Activated T-cell treated with anti-CD3 and anti-CD28 coated beads for 48 hours (primary cell): ENCODE measurements at places on chromosomes 2 and 18.

DNA sequence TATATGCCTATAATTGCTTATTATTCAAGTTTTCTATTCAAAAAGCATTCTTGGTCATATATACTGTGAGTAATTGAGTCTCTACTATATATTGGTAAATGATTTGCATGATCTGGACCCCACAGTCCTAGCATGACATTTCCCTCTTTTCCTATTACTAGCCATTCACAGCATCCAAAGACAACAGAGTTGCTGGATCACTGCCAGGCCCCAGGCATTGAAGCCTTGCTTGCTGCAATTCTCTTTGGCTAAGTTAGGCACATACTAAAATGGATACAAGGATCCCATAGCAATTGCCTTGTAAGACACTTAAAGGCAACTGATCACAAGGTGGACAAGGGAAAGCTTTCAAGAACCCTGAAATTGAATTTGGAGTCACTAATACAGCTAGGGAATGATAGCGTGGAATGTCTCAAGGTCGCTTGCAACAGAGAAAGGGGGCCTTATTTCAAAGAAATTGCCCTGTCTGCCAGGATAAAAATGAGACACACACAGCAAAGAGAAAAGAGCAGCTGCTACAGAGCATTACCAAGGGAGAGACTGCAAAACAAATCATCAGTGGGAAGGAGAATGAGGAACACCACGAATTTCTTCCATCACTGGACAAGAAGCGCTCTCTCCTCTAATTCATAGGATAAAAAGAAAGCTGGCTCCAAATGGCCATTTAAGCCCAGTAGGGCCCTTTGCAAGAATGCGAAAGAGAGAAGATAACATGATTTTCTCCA, 77.1 kb upstream of the EPHA4 start:
- no peak for DNase-seq

GRCh38 chr2:234313558-234313957, 183.3 kb downstream of the ARL4C start:
- DNase-seq = no peak

DNA sequence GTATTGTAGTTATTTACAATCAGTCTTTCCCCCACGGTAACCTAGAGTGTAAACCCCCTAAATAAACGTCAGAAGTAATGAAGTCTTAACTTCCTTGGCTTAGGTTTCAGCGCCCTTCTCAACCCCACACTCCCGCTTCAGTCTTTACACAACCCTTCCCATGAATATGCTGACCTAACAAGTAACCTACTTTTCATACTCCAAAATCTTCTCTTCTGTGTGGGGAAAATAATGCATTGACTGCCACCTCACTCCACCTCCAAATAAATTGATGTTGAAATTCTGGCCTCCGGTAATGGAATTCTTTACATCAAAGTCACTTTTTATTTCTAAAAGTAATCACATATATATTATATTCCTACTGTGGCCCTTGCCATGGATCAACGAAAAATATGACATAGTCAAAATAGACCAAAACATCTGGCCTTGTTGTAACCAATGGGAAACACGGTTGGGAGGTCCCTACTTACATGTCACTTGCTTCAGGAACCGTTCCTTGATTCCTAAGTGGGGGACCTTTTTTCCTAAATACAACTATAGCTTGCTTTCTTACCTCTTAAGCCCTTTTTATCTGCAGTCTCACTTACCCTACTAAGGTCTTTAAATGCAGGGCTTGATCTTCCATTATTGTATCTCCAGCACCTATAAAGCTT, 961 bp downstream of the GEN1 start:
- DNase-seq = no peak

DNA sequence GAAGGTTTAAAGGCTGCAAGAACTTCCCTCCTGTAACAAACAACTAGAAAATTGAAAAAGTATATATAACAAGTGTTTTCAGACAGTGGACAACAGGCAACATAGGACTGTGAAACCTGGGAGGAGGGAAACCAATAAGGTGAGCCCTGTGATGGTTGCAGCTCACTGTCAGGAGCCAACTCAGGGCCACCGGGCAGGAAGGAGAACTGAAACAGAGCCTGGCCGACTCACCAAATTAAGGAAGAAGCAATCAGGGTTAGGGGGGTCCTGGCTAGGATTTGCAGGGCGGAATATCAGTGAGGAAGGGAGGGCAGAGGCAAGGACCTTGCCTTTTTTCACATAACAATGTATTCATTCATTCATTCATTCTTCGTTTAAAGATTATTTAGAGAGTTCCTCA, 21.8 kb upstream of the CNRIP1 start:
- no peak for DNase-seq

DNA sequence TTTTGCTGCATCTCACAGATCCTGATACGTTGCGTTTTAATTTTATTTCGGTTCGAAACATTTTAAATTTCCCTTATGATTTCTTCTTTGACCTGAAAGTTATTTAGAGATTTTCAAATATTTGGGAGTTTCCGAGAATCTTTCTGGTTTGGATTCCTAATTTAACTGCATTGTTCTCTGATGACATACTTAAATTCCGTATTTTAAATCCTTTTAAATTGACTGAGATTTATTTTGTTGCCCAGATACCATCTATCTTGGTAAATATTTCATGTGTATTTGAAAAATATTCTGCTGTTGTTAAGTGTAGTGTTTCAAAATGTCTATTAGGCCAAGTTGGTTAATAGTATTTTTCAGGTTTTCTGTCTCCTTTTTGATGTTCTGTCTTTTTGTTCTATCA, 37.7 kb downstream of the MROH2A start:
- no peak for DNase-seq

DNA sequence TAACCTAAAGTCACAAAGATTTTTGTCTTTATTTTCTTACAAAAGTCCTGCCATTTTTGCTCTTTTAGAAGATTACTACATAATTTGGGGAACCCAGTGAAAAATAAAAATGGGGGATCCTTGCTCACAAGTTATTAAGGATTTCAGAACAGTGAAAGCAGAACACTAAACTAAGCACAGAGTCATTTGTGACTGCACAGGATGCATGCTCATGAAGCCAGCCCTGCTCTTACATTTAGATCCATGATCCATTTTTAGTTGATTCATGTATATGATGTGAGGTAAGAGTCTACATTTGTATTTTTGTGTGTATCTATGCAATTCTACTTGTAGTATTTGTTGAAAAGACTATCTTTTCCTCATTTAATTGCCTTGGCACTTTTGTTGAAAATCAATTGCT, 21.8 kb downstream of the SP140L start:
- no peak for DNase-seq

DNA sequence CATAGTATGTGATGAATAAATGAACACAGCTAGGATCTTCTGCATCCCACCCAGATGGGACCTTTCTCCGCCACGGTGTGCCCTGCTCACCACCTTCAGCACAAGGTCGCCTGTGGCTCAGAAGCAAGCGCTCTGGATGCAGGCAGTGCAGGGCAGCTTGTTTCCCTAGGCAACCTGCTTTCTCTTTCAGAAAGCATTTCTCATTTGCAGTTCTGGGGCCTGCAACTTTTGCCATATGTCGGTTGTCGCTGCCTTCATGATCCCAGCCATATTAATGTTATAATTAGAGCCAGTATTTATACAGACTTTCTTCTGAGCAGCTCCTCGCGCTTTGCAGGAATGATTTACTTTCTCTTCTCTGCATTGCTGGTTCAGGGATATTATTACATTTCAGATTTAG, 692.8 kb downstream of the RNF144A start:
- no peak for DNase-seq

GRCh38 chr2:223042704-223043118, 9.3 kb upstream of the KCNE4 start:
- DNase-seq = no peak

GRCh38 chr18:48563027-48563426, 24.2 kb downstream of the CTIF start:
- no peak for DNase-seq

- no peak for DNase-seq
Observed at GRCh38 chr2:143070704-143071103, 58.5 kb upstream of the ARHGAP15 start.

DNA sequence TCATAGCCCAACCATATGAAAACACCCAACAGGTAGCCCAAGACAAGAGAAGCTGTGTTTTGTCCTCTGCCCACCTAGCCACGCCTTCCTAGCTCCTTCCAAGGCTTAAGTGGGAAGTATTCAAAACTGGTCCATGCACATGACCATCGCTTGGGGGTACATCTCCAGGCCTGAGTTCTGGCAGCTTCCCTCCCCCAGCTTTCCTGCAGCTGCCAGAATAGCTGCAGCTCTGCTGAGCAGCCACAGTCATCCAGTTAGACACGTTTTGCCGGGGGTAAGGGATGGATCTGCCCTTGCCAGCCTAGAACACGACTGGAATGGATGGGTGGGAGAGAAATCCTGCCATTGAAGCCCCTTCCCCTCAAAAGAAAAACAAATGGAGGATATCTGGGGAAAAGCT, 166.8 kb downstream of the NRP2 start:
- no peak for DNase-seq

GRCh38 chr2:28340312-28341202, 52.1 kb upstream of the FOSL2 start:
- no peak for DNase-seq

DNA sequence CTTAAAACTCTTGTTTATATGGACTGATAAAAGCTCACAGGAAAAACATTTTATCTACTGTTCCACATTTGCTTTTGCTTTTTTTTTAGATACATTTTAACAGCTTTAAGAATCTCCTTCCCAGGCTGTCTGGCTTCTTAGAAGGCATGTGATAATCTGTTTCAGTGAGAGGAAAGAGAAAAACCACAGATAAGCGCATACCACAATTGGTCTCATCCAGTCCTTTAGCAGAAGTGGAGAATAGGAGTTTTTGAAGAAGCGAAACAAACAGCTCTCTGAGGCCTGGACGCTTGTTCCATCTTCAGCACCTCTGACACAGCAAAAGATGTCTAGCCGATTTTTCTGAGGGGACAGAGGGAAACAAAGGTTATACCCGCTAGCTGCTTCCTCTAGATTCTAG, 37.6 kb downstream of the RMC1 start:
- no peak for DNase-seq

- peak; percentile 3 for DNase-seq
Observed at GRCh38 chr2:39728941-39729351, 50.1 kb downstream of the THUMPD2 start.

- no peak for DNase-seq
Observed at GRCh38 chr2:149872638-149873150, 285.1 kb upstream of the MMADHC start.

DNA sequence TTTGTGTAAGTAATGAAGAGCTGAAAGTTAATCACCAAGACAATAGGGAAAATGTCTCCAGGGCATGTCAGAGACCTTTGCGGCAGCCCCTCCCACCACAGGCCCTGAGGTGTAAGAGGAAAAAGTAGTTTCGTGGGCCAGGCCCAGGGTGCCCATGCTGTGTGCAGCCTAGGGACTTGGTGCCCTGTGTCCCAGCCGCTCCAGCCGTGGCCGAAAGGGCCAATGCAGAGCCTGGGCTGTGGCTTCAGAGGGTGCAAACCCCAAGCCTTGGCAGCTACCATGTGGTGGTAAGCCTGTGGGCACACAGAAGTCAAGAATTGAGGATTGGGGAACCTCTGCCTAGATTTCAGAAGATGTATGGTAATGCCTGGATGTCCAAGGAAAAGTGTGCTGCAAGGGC, 52.5 kb downstream of the CENPO start:
- DNase-seq = no peak

DNA sequence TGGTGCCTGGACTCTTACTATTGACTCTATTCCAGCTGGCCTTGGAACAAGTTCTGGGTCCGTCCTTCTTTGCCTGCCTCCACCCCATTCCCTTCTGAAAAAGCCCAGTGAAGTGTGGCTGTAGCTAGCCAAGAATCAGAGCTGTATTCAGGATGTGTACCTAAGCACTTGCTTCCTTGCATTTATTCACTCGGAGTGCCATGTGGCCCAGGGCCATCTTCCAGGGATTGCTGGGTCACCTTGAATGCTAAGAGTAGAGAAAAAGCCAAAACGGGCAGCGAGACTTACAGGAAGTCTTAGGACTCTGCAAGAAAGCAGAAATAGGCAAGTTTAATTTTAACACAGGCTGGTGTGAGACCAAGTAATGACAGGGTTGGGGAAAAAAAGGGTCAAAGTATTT, 4.1 kb downstream of the ITGA6 start:
- no peak for DNase-seq

DNA sequence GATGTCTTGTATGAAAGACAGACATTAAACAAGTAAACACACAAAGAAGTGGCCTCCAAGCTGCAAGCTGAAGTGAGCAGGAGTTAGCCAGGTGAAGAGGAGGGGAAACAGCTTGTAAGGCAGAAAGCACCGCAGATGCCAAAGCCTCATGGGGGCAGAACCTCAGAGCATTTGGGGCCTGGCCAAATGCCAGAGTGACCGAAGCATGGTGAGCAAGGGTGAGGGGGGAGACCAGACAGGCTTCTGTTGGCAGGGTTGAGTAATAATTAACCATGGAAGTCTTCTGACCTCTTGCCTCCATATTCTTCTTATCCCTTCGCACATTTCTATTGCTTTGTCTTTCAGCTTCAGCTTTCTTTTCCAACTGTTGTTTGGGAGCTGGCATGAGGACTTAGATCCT, 5.6 kb downstream of the QPCT start:
- no peak for DNase-seq

DNA sequence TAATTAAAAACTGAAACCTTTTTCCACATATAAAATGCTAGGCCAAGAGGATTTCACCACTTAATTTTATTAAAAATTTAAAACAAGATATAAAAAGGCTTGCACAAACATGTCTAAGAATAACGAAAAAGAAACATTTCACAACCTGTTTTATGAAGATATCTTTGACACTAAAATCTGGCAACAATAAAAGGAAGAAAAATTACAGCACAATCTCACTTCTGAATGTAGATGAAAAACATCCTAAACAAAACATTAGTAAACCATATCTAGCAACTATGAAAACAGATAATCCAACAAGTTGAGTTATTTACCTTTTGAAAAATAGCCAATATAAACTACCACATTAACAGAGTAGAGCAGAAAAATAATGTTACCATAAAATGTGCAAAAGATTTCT, 185.4 kb upstream of the MMADHC start:
- no peak for DNase-seq

DNA sequence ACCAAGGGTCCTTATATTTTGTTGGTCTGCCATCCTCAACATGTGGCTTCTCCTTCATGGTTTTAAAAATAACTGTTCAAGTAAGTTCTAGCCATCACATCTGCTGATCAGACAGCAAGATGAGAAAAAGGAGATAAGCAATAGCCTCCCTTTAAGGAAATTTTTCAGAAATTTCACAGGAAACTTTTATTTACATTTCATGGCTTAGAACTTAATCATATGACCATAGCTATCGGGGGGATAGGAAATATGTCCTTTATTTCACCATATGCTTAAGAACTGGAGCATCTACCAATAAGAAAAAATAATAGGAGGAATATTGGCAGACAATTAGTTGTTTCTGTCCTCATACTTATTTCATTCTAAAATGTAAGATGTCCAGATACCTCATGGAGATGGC, 16.2 kb downstream of the ATF2 start:
- no peak for DNase-seq

GRCh38 chr2:111143107-111143842, 22.6 kb downstream of the BCL2L11 start:
- DNase-seq = no peak
